ENCODE measurements at places on chromosomes 7 and 10.

DNA sequence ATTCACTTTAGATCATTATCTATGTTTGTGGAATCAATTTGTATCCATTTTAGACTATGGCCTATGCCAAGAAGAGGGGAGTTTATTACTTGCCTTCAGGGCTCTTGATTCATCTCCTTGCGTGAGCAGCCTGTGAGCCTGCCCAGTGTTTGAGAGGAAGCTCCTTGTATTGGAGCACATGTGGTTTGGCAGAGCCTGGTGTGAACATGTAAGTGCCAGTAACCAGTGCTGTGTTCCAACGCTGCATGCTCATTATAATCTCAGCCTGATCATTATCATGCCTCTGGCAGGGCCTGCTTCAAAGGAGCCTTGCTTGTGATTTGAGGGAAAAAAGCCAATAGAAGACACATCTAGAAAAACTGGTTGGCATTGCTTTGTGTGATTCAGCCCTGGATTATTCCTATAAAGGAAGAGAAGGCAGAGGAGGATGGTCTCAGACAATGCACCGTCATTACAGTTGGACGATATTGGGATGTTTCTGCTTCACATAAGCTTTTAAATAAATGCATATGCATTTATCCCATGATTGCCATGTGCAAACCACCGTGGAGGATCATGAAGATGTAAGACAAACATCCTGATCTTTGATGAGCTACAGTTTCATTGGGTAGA, 203.4 kb upstream of the AHR start:
- no peaks in the 10 kb centered on the region for H3K4me1 ChIP-seq
- no peak overlapping the region for H3K27ac ChIP-seq
- peaks cover 2% of the 10 kb centered on the region for H3K27me3 ChIP-seq
- DNase-seq, result no peak
- H3K36me3 ChIP-seq, result no peaks in the 10 kb centered on the region

DNA sequence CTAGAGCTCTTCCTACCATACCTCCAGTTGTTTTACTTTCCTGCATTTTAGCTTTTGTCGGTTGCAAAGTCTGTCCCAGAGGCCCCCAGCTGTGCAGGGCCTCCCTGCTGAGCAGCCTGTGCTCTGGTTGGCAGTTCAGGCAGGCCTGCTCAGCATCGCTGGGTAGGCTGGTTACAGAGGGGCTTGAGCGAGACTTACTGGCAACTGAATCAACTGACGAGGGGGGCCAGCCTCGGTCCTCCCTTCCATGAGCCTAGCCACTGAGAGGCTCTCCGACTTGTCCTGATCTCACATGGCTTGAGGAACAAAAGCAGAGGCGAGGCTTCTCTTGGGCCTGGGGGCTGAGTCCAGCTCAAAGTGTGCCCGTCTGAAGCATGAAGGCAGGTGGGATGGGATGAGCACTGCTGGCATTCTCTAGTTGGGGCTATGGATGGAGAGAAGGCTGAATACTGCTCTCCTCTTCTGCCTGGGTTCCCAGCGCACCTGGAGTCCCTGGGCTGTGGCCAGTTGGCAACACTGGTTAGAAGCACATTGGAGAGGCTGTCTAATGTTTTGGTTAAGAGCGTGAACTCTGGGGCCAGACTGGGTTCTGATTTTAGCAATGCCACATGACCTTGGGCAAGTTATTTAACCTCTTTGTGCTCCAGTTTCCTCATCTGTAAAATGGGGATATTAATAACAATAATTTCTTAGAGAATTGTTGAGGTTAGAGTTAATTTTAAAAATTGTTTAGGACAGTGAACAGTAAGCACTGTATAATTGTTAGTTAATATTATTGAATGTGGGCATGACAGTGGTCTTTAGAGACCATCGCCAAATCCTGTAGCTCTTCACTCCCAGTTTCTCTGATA, 6.9 kb upstream of the SFRP5 start:
- H3K27me3 ChIP-seq, result peaks cover 6% of the 10 kb centered on the region
- DNase-seq, result no peak
- H3K27ac ChIP-seq, result no peak overlapping the region
- no peaks in the 10 kb centered on the region for H3K36me3 ChIP-seq
- no peak overlapping the region for H3K4me3 ChIP-seq
- H3K4me1 ChIP-seq, result peaks cover 26% of the 10 kb centered on the region

GRCh38 chr10:4174197-4174596, 389.2 kb upstream of the KLF6 start:
- H3K4me1 ChIP-seq, result no peaks in the 10 kb centered on the region
- H3K27me3 ChIP-seq, result no peaks in the 10 kb centered on the region
- no peak overlapping the region for H3K27ac ChIP-seq

DNA sequence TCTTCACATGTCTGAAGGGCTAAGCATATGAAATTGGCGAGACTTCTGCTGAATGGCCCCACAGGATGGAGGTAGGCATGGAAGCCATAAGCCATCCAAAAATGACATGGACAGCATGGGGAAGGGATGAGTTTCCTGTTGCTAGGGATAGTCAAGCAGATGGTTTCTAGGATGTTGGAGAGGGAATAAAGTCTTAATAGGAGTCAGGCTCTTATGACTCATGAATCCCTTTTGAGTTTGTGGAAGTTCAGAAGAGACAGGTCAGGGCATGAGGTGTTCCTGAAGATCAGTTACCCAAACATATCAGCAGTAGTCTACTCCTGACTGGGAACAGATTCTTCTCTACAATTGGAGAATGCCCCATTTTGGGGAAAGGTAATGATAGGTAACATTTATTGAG, 243.9 kb downstream of the REEP3 start:
- H3K27ac ChIP-seq, result no peak overlapping the region
- no peaks in the 10 kb centered on the region for H3K36me3 ChIP-seq
- DNase-seq, result no peak
- no peaks in the 10 kb centered on the region for H3K4me1 ChIP-seq
- no peak overlapping the region for H3K4me3 ChIP-seq

DNA sequence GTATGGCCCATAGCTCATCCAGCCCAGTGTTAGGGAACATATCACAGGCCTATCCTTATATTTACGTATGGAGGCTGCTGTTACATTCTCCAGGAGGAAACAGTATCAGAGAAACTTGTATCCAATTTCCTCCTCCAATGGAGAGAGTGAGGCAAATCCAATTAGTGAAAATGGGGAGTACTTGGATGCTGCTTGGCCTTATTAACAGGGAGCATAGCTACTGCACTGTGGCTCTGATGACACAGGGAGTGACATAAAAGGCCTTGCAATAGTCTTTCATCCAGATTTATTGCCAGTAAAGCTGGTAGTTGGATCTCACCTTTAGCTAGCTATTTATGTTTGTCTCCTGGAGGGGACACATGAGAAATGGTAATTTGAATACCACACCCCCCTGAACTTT, 313.2 kb upstream of the MTPN start:
- H3K36me3 ChIP-seq, result no peaks in the 10 kb centered on the region
- no peak for DNase-seq
